ENCODE measurements at places on chromosomes 4 and X.

DNA sequence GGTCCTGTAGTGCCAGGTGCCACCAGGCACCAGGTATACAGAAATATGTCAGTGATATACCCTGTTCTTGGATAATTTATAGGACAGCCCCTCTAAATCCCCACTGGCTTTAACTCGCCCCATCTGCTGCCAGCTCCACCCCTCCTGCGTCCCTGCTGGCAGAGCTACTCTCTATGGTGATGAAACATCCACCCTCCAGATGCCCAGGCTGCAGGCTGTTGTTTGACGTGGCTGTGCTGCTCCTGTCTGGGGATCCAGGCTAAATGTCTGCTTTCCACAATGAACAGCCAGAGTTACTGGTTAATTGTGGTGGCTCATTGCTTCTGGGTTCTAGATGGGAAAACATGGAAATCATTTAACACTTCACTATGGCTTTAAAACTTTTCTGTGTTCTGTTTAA lies 12.9 kb downstream of the NHSL2 start:
- no peak for DNase-seq

DNA sequence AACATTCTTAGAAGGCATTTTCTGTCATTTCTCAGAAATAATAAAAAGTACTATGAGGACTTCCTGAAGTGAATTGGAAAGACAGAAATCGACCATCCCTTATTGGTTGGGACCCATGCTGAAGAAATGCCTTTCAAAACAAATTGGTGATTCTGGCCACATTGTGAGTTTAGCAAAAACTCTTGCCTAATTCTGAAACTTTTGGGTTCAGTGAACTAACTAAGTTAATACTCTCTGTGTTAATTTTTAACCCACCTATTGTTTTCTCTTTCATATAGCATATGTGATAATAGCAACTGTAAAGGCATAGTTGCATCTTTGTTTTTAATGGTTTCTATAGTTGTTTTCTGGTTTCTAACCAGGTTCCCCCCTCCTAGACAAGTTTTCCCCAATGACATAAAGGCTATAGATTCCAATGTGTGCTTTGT lies 129.3 kb upstream of the FAT1 start:
- DNase-seq: no peak

DNA sequence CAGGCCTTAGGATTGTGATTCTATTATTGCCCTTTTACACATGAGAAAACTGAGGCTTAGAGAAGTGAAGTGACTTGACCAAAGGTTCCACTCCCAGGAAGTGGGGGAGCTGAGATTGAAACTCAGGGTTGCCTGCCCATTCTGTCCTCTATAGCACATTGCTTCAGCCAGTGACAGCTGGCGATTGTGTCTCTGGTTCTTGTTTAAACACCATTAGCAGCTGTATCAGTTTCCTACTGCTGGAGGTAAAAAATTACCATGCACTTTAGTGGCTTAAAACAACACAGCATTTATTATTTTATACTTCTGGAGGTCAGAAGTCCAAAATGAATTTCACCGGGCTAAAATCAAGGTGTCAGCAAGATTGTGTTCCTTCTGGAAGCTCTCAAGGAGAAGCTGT lies 205.8 kb upstream of the MAMLD1 start:
- DNase-seq: no peak

DNA sequence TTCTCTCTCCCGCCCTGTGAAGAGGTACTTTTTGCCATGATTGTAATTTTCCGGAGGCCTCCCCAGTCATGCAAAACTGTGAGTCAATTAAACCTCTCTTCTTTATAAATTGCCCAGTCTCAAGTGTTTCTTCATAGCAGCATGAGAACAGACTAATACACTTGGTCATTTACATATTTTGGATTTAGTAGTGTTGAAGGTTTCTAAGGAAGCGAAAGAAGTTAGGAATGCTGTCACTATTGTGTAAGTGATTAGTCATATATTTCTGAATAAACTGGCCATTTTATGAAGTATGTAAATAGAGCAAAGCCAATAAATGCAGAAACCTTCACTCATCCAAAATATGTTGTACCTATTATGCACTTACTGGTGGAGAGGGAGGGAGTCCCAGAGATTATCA lies 34.4 kb upstream of the GK2 start:
- no peak for DNase-seq

DNA sequence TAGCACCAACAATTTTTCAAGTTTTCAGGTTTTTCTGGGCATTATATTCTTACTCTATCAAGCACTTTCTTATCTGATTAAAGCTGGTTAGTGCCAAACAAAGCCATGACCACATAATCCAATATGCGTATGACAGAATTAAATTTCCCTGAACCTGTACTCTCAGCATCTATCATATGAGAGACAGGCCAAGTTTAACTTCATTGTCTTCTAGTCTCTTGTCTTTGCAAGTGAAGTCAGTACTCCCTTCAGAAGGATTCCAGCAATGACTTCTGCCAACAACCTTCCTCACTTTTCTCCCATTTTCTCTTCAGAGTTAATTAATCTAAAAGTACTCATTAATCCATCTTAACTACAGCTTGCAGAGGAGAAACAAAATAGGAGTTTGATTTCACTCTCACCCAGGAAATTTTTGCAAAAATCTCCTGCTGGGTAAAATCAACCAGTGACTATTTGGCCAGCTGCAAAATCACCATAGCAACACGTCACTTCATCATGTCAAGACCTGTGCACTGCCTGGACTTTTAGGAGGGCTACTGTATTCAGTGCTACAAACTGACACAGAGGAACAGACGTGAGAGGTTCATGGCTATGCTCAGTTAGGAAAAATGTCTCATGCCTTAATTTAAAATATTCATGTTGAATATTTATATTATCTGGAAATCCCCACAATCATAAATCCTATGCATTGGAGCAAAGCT lies 208.4 kb downstream of the ANTXR2 start:
- peak; percentile 43 for DNase-seq

Data from NCI-H1092 (cell line).